Activated CD4-positive, alpha-beta T cell treated with anti-CD3 and anti-CD28 coated beads, Interleukin-2, amount 10 ng/mL, durations not matched to agents 7 days and 5 days (primary cell): ENCODE measurements at places on chromosomes 7 and 10. TPM values are rescaled to one million over a fixed set of nuclear protein-coding genes. Genes with fewer than 3 reads are reported as not detected.

DNA sequence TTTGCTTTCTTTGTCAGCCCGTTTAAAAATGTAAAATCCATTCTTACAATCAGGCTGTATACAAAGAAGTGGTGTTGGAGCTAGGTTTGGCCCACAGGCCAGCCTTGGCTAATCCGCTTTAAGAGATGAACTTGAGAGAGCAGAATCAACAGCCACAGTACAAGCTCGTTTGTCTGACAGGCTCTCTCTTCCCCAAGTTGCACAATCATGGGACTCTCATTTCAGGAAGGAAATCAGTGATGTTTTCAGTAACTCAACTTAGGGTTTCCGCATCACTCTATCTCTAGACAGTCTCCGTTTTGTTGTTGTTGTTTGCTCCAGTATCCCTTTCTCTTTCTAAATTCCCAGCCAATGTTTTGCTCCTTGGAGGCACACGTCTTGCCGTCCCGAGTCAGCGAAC is 582.0 kb upstream of the MKI67 start:
- no peak overlapping the region for H3K4me3 ChIP-seq
- no peak overlapping the region for H3K27ac ChIP-seq
- no peaks in the 10 kb centered on the region for H3K4me1 ChIP-seq
- peaks cover 9% of the 10 kb centered on the region for H3K27me3 ChIP-seq
- H3K36me3 ChIP-seq: no peaks in the 10 kb centered on the region

GRCh38 chr10:61592581-61592980 is 70.1 kb upstream of the CABCOCO1 start:
- H3K36me3 ChIP-seq: no peaks in the 10 kb centered on the region
- H3K4me1 ChIP-seq: no peaks in the 10 kb centered on the region
- DNase-seq: no peak
- H3K27me3 ChIP-seq: peaks cover 9% of the 10 kb centered on the region

- peak overlapping the region; percentile 25 for H3K27ac ChIP-seq
- DNase-seq: no peak
- no peaks in the 10 kb centered on the region for H3K36me3 ChIP-seq
- no peak overlapping the region for H3K4me3 ChIP-seq
- no peaks in the 10 kb centered on the region for H3K4me1 ChIP-seq
These were observed 42.8 kb upstream of the RABGEF1 start for GRCh38 chr7:66697449-66698438.

- peaks cover 42% of the 10 kb centered on the region for H3K36me3 ChIP-seq
- H3K27me3 ChIP-seq: no peaks in the 10 kb centered on the region
- H3K27ac ChIP-seq: no peak overlapping the region
- H3K4me1 ChIP-seq: peaks cover 6% of the 10 kb centered on the region
These were observed 20.2 kb upstream of the ZNF282 start for GRCh38 chr7:149175150-149175549.

DNA sequence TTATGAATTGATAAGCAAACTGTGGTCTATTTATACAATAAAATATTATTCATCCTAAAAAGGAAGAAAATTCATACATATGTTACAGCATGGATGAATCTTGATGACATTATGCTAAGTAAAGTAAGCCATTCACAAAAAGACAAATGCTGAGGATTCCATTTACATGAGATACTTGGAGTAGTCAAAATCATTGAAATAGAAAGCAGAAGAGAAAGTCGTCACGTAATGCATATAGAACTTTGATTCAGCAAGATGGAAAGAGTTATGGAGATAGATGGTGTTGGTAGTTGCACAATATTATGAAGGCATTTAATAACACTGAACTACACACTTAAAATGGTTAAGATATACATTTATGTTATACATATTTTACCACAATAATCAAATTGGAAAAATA is 309.7 kb upstream of the KLF6 start:
- H3K4me3 ChIP-seq: no peak overlapping the region
- H3K27me3 ChIP-seq: peaks cover 8% of the 10 kb centered on the region
- H3K27ac ChIP-seq: no peak overlapping the region
- H3K36me3 ChIP-seq: no peaks in the 10 kb centered on the region

DNA sequence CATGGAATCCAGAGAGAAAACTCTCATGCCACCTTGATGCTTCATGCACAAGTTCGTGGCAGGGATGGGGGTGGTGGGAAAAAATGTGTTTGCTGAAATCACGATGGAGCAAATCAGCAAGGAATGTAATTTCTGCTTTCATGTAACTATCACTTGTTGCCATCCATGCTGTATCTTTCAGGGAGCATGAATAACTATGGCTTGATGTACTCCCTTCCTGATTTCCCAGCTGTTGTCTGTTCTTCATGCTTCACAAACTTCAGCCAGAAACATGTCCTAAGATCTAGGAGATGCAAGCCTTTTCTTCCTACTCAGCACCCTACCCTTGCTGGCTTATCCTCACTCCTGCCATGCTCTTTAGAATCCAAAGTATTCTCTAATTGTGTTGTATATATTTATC is 64.0 kb downstream of the LRRC4 start:
- H3K36me3 ChIP-seq: peaks cover 9% of the 10 kb centered on the region
- H3K27me3 ChIP-seq: no peaks in the 10 kb centered on the region
- no peaks in the 10 kb centered on the region for H3K4me1 ChIP-seq
- no peak for DNase-seq
- no peak overlapping the region for H3K4me3 ChIP-seq
- H3K27ac ChIP-seq: no peak overlapping the region

GRCh38 chr10:86248062-86248461 is 118.5 kb downstream of the GRID1 start:
- H3K4me3 ChIP-seq: no peak overlapping the region
- no peaks in the 10 kb centered on the region for H3K36me3 ChIP-seq
- H3K27ac ChIP-seq: no peak overlapping the region
- no peaks in the 10 kb centered on the region for H3K27me3 ChIP-seq
- DNase-seq: no peak

GRCh38 chr7:26663874-26664273 is 200.5 kb downstream of the SKAP2 start:
- H3K27ac ChIP-seq: no peak overlapping the region
- peaks cover 22% of the 10 kb centered on the region for H3K4me1 ChIP-seq
- no peak overlapping the region for H3K4me3 ChIP-seq
- DNase-seq: no peak
- no peaks in the 10 kb centered on the region for H3K36me3 ChIP-seq

DNA sequence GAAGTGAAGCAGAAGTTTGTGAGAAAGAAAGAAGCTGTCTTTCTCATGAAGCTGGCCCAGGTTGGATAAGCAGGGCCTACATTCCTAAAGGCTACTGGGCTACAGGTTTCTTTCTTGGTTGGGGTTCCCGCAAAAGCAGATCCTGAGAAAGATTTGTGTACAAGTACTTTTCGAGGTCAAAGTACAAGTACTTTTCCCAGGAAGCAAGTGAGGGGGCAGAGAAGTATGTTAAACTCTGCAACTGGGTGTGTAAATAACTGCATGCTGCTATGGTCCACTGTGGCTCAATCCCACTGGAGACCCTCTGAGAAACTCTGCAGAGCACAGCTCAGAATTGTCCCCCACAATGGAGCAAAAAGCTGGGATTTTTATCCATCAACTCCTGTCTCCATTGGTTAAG is 28.7 kb downstream of the LSM5 start:
- no peaks in the 10 kb centered on the region for H3K27me3 ChIP-seq
- no peak overlapping the region for H3K4me3 ChIP-seq
- H3K36me3 ChIP-seq: no peaks in the 10 kb centered on the region
- H3K27ac ChIP-seq: no peak overlapping the region
- no peaks in the 10 kb centered on the region for H3K4me1 ChIP-seq
- no peak for DNase-seq

DNA sequence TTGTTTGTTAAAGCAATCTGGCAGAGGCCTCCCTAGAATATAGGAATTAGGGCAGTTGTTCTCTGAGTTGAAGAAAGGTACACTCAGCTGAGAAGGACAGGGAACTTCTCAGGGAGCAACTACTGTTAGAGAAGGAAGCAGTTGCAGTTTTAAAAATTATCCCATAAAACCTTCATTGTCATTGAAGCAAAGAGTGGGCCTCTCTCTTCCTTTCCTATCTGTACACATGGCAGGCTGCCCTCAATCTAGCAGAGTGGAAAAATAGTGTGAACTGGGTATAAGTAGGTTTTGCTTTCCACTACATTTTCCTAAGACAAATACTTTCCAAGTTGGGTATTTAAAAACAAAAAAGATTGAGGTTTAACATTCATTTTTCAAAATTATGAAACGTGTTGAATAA is 236.7 kb upstream of the KLF14 start:
- H3K36me3 ChIP-seq: peaks cover 48% of the 10 kb centered on the region
- no peak overlapping the region for H3K4me3 ChIP-seq
- peaks cover 71% of the 10 kb centered on the region for H3K4me1 ChIP-seq
- peak overlapping the region; percentile 72 for H3K27ac ChIP-seq
- no peak for DNase-seq

- no peak overlapping the region for H3K27ac ChIP-seq
- no peaks in the 10 kb centered on the region for H3K4me1 ChIP-seq
- no peaks in the 10 kb centered on the region for H3K27me3 ChIP-seq
- no peaks in the 10 kb centered on the region for H3K36me3 ChIP-seq
These were observed 1138.6 kb upstream of the SORCS1 start for GRCh38 chr10:108303149-108303548.

DNA sequence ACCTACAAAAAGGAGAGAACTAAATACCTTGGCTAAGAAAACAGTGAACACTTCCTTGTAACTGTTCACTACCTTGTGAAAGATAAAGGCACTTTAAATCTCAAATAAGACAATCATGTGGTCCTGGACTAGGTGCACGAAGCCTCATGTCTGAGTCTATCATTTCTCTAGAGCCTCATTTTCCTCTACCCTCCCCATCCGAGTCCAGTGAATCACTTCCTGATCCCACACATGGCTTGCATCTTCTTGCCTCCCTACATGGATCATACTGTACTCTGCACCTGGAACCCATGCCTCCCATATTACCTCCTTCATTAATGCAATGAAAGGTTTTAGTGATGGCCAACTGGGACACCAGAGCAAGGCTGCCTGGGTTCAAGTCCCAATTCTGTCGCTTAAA is 34.5 kb downstream of the SNX10 start:
- no peaks in the 10 kb centered on the region for H3K27me3 ChIP-seq
- H3K36me3 ChIP-seq: peaks cover 20% of the 10 kb centered on the region
- no peak overlapping the region for H3K4me3 ChIP-seq
- H3K27ac ChIP-seq: no peak overlapping the region
- peaks cover 9% of the 10 kb centered on the region for H3K4me1 ChIP-seq

- no peaks in the 10 kb centered on the region for H3K36me3 ChIP-seq
- no peak for DNase-seq
- no peak overlapping the region for H3K27ac ChIP-seq
- H3K4me1 ChIP-seq: no peaks in the 10 kb centered on the region
These were observed 60.8 kb downstream of the ADRA2A start for GRCh38 chr10:111137587-111137986.

- H3K4me3 ChIP-seq: no peak overlapping the region
- no peak for DNase-seq
- H3K4me1 ChIP-seq: peaks cover 19% of the 10 kb centered on the region
- H3K27ac ChIP-seq: no peak overlapping the region
- H3K36me3 ChIP-seq: no peaks in the 10 kb centered on the region
- H3K27me3 ChIP-seq: peaks cover 6% of the 10 kb centered on the region
These were observed 112.8 kb upstream of the CARD11 start for GRCh38 chr7:3156508-3156907.

DNA sequence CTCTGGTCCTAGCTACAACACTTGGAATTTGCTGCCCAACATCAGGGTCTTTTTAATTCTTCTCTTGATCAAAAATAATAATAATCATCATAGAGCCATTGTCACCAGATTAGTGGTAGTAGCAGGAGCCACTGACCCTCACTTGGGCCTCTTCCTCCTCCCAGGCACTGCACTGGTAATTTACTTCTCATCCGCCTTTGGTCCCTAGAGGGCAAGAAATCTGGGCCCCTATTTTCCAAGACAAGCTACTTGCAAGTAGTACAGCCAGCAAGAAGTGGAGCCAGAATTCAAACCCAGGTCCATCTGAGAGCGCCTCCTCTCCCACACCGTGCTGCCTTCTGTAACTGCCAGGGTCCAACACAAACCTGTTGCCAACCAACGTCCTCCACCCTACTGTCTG is 121.2 kb downstream of the SPDYE5 start:
- H3K4me3 ChIP-seq: no peak overlapping the region
- no peaks in the 10 kb centered on the region for H3K27me3 ChIP-seq
- DNase-seq: no peak
- H3K4me1 ChIP-seq: peaks cover 22% of the 10 kb centered on the region
- no peaks in the 10 kb centered on the region for H3K36me3 ChIP-seq
- no peak overlapping the region for H3K27ac ChIP-seq

The CAMK2B gene
- total RNA-seq: not detected

The AZGP1 gene
- total RNA-seq: not detected

The OPN1SW gene
- total RNA-seq: not detected

The ZNF425 gene
- 0.67 TPM for total RNA-seq

The HABP2 gene
- total RNA-seq: not detected

The AKR1B15 gene
- total RNA-seq: not detected

The LIPN gene
- not detected for total RNA-seq

The TUBB8 gene
- total RNA-seq: not detected

The MMP21 gene
- total RNA-seq: not detected
